ENCODE measurements at places on chromosomes 1 and 21.

DNA sequence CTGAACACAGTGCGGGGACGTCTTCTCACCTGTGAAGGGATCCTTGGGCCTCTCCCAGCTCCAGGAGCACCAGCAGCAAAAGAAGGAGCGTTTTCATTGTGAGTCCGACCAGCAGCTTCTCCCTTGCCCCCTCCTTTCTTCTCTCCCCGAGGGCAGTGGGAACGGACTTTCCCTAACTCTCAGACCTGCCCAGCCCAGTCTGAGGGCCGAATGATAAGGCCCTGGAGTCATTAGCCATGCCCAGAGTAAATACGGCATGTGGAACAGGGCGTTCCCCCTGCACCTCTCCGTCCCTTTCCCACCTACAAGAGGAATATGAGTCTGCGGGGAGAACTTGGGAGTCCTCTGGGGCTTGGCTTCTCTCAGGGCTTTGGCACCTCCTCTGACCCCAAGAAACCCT is at the start of gene CTSE:
TSS of gene CTSE (minus strand) at position 201 of the 400 bp plus-strand sequence. CDS start at position 97, 104 bp downstream.
- DNase-seq = no peak

DNA sequence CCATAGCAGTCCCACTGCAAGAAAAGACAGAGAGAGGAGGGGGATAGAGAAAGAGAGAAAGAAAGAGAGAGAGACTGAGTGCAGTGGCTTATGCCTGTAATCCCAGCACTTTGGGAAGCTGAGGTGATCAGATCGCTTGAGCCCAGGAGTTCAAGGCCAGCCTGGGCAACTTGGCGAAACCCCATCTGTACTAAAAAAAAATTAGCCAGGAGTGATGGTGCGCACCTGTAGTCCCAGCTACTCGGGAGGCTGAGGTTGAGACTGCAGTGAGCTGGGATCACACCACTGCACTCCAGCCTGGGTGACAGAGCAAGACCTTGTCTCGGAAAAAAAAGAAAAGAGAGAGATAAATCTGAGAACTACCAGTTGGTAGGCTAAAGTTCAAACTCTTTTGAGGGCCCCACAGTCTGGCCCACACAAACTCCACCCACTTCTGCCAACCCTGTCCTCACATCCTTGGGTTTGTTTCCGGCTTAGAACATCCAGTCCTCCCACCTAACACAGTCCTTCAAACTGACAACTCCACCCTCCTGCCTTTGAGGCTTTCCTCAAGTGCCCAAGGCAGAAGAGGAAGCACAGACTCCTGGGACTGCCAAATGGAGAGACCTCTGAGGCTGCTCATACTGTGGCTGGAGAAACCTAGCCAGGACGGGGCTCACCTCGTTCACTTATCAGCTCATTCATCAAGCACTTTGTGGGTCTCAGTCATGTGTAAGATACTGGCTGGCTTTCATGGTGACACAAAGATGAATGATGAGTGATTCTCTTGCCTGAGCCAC is 20.1 kb downstream of the TFAP2E start:
- DNase-seq = no peak

GRCh38 chr1:112395821-112396652 is at the start of gene CTTNBP2NL:
TSS of gene CTTNBP2NL (plus strand) at chr1:112396214. CDS start at chr1:112416166, 19,952 bp downstream.
- DNase-seq = peak; percentile 76

DNA sequence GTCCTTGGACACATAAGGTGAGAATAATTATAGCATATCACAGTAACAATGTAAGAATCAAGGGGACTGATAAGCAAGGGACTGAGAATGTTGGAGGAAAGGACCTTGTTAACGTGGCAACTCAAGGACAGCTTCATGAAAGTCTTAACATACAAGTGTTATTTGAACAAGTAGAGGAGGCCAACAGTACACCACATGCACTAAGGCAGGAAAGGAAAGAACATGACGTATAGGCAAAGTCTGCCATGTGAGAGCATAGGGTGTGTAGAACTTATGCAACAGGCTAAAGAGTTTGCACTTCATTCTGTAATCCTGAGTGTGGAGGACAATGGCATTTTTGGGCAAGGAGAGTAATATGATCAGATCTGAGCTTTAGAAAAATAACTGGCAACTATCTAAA is 33.3 kb upstream of the DIRAS3 start:
- no peak for DNase-seq

DNA sequence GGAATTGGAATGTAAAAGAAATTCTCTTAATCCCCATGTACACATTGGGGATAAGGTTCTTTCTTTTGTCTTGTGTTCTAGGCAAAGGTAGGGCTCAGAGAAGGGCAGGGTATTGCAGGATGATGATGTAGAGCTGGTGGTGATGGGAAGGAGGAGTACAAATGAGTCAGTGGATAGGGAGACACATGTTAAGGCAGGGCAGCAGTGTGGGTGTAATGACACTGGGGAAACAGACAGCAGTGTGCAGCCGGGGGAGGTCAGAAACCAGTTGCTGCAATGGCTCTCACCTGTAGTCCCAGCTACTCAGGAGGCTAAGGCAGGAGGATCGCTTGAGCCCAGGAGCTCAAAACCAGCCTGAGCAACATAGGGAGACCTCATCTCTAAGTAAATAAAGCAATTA is 5.1 kb downstream of the NLRP3 start:
- DNase-seq = no peak

GRCh38 chr1:10650556-10651388 is 145.7 kb downstream of the CASZ1 start:
- DNase-seq = no peak

GRCh38 chr1:160722726-160723125 is 11.1 kb upstream of the CD48 start:
- DNase-seq = no peak

GRCh38 chr1:68538941-68539340 is 42.1 kb upstream of the DEPDC1 start:
- DNase-seq = no peak

DNA sequence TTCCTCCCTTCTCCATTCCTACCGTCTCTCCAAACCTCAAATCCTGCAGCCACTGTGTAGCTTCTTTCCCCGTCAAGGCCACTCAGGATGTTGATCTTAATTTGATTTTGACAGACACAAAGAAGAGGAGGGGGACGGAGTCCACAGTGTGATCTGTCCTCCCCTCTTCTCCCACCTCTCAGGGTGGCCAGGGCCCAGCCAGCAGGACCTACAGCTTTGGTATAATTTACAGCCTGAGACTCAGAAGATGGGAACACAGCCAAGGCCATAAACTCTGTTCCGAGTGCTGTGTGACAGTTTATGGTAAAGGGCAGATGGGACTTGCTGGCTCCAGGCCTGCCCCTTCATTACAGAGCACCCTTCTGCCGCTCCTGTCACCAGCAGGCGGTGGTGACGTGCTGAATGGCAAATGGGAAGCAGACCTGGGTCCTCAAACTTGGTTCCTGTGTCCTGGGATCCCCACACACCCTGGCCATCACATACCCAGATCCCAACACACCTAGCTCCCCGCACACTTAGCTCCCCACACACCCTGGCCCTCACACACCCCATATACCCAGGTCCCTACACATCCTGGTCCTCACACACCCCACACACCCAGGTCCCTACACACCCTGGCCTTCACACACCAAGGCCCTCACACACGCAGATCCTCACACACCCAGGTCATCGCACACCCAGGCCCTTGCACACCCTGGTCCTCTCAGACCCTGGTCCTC is 71.6 kb downstream of the CD2 start:
- no peak for DNase-seq

DNA sequence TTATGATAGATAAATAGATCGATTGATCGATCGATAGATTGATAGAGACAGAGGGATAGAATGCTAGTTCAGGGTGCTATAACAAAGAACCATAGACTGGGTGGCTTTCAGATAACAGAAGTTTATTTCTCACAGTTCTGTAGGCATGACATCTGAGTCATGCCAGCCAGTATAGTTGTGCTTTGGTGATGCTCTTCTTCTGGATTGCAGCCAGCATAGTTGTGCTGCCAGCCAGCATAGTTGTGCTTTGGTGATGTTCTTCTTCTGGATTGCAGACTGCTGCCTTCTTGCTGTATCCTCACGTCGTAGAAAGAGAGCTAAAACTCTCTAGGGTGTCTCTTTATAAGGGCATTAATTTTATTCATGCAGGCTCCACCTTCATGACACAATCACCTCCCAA is 860.8 kb downstream of the BRINP3 start:
- DNase-seq = no peak

- no peak for DNase-seq
Measured at GRCh38 chr1:27807385-27807784, 23.2 kb upstream of the PPP1R8 start.

GRCh38 chr1:179251675-179252074 is 22.2 kb upstream of the ABL2 start:
- no peak for DNase-seq

GRCh38 chr1:101603726-101604125 is 366.9 kb downstream of the S1PR1 start:
- DNase-seq = no peak

- DNase-seq = no peak
Measured at GRCh38 chr1:84370831-84371394, 27.4 kb upstream of the DNASE2B start.

DNA sequence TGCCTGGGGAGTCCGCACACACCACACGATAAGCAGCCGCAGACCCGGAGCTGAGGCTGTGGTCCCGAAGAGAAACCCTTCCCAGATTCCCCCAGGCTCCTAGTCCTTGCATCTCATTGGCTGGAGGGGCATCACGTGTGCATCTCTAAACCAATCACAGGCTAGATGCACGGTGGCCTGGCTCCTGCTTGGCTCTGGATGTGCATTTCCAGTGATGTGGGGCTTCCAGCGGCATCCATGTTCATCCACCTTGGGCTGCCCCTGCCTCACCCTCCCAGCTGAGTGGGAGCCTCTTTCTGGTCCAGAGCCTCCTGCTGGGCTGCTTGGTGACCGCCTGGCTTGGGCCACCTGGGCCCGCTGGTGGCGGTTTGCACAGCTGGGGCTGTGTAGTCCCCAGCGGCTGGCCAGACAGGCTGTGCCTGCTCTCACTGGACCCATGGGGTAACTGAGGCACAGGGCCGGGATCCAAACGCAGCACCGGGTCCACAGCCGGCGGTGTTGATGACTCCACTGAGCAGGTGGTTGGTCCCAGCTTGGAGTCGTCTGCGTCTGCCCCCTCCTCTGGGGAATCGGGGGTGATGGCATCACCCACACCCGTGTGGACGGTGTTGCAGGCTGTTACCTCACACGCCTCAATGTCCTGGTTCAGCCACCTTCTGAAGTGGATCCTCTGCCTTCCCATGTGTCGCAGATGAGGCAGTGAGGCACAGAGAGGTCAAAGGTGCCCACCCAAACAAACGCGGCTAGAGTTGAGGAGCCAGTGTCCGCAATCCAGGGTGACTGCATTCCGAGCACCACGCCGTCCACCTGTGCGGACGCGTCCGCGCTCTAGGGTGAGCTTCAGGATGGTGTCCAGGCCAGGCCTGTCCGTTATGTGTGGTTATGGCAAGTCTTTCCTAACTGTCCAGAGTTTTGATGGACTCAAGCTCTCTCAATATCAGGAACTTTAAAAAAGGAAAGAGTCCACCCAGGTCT is 41.3 kb downstream of the COL6A1 start:
- no peak for DNase-seq

DNA sequence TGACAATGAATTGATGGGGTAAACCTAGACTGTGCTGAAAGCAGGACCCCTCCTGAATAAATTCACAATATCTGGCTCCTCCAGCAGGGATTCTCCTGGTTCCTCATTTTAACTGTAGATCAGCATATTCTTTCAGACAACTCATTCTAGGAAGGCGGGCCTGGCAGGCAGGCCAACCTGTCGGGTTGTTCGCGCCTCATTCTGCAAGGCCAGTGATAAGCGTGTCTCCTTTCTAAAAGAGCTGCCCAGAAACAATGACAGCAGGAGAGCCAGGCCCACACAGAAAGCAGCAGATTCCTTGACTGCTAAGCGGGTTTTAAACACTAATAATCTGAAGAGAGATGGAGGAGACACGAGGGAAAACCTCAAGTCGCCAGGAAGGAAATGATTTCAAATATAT is 70.0 kb downstream of the NTPCR start:
- no peak for DNase-seq

DNA sequence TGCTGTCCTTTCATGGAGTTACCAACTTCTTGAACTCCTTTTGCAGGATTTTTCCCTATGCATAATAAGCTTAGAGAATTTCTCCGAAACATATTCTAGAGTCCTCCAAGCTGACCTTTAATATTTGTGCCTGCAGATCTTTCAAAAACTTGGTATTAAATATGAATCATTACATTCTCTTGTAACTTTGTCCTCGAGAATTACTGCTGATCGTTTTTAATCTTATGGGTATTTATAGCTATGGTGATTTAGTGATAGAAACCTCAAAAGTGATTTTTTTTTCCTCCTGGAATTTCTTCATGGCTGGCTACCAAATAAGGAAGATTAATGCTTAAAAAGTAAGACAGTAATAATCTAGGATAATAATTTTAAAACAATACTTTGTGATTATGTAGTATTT is 39.1 kb downstream of the MAP3K21 start:
- DNase-seq = no peak

DNA sequence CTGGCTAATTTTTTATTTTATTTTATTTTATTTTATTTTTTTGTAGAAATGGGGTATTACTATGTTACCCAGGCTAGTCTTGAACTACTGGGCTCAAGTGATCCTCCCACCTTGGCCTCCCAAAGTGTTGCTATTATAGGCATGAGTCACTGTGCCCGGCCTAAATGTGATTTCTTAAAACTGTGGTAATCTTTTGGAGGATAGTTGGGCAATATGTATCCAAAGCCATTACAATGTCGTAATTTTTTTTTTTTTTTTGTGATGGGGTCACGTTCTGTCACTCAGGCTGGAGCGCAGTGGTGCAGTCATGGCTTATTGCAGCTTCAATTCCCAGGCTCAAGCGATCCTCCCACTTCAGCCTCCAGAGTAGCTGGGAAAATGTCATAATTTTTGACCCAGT is 14.2 kb downstream of the ETV3L start:
- no peak for DNase-seq

Measured in CD4-positive, alpha-beta T cell treated with Interferon gamma for 1 hour (primary cell).